ENCODE measurements at places on chromosomes 4 and X. TPM values are rescaled to one million over a fixed set of nuclear protein-coding genes. Genes with fewer than 3 reads are reported as not detected.

GRCh38 chr4:3310301-3311094 is 17.7 kb downstream of the RGS12 start:
- DNase-seq: no peak

DNA sequence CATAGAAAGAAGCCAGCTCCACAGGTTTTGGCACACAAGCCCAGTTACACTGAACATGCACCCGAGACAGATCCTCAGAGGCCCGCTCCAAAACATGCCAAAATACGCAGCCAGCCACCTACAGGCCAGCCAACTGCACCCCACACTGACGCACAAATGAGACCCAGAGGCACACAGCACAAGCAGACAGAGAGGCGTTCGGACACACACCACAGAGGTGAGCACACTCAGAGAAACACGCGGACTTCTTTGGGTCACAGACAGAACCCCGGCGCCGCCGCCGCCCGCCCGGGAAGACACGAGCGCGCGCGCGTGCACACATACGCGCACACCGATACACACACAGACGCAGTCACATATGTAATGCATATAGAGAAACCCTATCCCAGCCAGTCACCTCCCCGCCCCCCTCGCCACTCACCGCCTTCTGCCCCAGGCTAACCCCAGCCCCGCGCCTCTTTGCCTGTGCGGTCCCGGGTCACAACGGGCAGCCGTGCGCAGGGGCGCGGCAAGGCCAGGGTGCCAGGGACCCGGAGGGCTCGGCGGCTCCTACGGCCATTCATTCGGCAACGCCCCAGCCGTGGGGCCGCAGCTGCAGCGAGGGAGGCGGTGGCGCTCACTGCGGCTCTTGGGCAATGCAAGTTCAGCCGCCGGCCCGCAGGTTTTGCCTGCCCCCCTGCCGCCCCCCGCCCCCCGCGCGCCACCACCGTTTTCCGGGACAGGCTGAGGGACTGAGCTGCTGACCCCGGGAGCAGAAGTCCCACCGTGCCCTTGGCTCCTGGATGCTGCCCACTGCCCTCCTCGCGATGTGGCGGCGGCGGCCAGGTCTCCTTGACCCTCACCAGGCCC is 553 bp downstream of the SEPTIN6 start:
- no peak for DNase-seq

- no peak for DNase-seq
Measured at GRCh38 chr4:22170353-22170752, 221.8 kb upstream of the KCNIP4 start.

- no peak for DNase-seq
Measured at GRCh38 chr4:109847896-109848442, at the start of gene LRIT3. Gene LRIT3, plus strand, starts transcription at chr4:109848107. Its CDS starts 95 bp downstream, at chr4:109848202.

DNA sequence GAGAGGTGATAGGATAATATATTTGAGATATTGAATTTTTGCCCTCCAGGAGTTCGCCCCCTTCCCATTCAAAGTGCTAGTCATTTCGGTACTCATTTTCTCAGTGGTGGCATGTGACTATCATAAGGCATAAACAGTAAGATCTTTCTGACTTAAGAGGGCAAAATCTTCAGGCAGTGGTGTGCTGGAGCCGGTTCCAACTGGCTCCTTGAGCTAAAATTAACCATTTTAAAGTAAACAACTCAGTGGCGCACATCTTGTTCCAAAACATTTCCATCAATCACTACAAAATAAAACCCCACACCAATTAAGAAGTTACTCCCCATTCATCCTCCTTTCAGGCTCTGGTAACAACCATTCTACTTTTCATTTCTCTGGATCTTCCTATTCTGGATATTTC is 43.3 kb downstream of the LUZP4 start:
- DNase-seq: no peak

GRCh38 chr4:113561092-113561491 is 200.4 kb downstream of the CAMK2D start:
- no peak for DNase-seq

GRCh38 chr4:163157157-163157556 is 9.5 kb downstream of the NAF1 start:
- no peak for DNase-seq

GRCh38 chr4:174764105-174764729 is 64.8 kb downstream of the GLRA3 start:
- DNase-seq: peak; percentile 25

GRCh38 chr4:138138774-138139173 is 103.4 kb downstream of the SLC7A11 start:
- no peak for DNase-seq

DNA sequence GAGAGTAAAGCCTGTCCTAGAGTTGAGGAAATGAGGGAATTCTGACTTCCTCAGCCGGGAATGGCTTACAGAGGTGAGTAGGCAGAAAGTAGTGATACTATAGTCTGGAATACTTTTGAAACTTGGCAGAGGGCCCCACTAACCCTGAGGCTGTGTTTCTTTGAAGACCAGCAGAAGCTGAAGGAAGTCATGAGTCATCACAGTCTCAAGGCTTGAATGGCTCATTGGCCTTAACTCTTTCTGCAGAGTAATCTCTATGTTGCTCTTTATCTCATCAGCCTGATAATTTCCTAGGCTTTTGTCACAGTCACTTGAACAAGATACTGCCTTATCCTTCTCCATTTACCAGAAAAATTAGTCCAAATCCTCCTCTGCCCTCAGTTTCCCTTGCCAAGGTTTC is 80.8 kb downstream of the ANKRD50 start:
- peak; percentile 14 for DNase-seq

DNA sequence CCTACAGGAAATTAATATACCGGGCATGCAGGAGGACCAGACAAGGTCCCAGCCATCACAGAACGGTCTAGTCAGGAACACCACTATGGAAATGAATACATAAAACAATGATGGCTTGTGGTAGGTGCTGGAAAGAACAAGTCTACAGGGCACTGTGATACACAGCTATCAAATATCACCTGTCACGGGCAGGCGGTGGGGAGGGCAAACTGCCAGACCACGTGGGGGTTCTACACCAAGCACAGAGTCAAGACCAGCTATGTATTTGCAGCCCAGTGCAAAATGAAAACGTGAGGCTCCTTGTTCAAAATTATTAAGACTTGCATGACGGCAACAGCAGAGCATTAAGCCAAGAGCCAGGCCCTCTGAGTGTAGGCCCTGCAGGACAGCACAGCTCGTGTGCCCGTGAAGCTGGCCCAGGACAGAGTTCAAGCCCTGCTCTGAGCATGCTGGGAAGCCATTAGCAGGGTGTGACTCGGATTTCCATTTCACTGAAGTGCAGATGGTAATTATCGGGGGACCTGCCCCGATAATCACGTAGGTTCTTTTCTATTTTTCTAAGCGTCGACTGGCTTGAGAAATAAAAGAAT is 83.6 kb downstream of the JAKMIP1 start:
- peak; percentile 2 for DNase-seq

DNA sequence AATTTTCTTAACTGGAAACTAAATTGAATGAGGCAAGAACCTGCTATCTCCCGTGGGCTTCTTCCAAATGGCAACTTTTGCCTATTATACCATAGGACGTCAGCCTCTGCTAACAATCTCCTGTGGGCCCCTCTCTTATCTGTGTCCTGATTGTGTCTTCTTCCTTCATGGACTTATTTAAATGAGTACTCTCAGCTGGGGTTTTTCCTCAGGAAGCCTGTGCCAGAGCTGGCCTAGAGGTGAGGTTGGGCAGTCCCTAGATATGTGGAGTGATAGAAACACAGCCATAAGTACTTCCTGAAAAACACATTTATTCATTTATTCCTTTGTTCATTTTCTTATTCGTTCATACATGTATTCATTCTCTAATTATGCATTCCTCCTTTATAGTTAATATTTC is 712.5 kb upstream of the SLIT2 start:
- no peak for DNase-seq

- DNase-seq: no peak
Measured at GRCh38 chrX:38175139-38175538, 45.5 kb downstream of the SRPX start.

GRCh38 chrX:110044346-110045249 is 41.7 kb downstream of the TMEM164 start:
- no peak for DNase-seq

- no peak for DNase-seq
Measured at GRCh38 chr4:73828956-73829355, 7.5 kb upstream of the CXCL6 start.

DNA sequence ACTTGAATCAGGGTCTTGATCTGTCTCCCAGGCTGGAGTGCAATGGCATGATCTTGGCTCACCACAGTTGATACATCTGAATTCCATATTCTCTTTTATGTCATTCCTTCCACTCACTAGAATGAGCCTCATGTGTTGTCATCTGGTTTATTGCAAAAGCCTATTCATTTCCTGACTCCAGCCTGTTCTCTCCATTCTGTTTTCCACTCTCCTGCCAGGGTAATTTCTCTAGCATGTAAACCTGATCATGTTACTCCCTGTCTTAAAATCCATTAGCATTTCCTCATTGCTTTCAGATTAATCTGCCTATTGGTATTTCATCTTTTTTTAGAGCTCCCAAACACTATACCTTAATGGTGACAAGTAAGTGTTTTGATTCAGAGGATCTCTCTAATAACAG is 4.3 kb upstream of the DDX60L start:
- DNase-seq: no peak

DNA sequence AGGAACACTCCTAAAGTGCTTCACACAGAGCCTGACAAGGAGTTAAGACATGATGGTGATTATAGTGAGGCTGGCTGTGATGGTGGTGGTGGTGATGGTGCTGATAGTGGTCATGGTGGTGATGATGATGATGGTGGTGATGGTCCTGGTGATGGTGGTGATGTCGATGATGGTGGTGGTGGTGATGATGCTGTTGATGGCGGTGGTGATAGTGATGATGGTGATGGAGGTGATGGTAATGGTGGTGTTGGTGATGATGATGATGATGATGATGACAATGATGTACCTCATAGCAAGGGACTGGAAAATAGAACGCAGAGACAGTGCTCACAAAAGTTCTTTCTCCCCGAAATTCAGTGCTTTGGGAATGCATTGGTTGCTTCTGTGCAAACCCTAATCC is 34.3 kb upstream of the PSAPL1 start:
- DNase-seq: no peak

- DNase-seq: no peak
Measured at GRCh38 chr4:40292313-40292759, 42.8 kb upstream of the CHRNA9 start.

DNA sequence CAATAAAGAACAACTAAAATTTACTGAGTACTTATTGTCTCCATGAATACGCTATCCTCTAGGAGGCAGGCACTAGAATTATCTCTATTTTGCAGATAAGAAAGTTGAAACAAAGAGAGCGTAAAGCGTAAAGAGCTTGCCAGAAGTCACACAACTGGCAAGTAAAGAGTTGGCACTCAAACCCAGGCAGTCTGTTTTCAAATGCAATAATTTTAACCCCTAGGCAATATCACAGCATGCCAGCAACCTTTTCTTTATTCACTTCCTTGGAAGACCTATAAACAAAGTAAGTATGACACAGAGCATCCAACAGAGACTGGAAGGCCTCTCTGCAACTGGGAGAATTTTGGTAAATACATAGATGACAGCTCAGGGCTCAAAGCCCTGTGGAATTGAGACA is 23.2 kb upstream of the AMELX start:
- no peak for DNase-seq

DNA sequence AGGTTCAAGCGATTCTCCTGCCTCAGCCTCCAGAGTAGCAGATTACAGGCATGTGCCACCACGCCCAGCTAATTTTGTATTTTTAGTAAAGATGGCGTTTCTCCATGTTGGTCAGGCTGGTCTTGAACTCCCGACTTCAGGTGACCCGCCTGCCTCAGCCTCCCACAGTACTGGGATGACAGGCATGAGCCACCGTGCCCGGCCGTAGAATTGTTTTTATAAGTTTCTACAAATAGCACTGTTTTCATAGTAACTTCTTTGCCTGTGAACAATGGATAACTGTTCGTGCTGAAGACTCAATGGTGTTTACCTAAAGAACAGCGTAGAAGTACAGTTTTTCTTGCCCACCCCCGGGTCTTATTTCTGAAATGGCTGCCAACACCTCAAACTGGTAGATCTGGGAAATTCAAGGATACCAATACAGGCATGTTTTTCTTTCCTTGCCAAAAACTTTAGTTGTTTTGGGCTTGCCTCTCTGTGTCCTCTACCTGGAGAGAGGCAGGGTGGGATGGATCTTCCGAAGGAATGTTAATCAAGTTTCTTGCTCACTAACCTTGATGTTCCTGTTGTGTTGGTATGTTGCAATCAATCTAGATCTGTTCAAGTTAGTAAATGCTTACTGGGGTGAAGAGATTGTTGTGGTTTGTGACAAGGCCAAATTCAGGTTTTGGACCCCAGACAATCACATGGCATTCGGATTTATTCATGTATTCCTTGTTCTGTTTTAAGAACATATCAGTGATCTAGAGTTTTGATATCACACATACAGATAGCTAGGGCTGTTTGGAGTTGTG is 2.8 kb upstream of the RUFY3 start:
- DNase-seq: no peak

- DNase-seq: no peak
Measured at GRCh38 chr4:125952631-125953030, 637.9 kb downstream of the FAT4 start.

GRCh38 chr4:121220698-121221097 is 56.6 kb upstream of the TNIP3 start:
- no peak for DNase-seq

DNA sequence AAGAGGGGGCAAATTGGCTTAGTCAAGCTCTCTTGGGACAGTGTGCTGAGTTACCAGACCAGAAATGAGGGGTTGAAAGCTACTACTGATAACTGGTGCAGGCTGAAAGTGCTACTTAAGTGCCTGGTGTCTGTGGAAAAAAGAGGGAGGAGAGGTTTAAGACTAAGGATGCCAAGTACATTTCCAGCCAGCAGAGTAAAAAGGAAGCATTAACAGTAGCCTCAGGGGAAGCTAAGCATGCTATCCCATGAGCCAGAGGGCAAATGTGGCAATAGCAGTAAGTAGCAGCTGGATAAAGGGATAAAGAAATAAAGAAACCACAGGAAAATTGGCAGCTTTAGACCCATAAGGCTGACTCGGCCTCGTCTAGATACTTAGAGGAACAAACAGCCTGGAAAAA is 196.3 kb upstream of the MAB21L2 start:
- DNase-seq: no peak

DNA sequence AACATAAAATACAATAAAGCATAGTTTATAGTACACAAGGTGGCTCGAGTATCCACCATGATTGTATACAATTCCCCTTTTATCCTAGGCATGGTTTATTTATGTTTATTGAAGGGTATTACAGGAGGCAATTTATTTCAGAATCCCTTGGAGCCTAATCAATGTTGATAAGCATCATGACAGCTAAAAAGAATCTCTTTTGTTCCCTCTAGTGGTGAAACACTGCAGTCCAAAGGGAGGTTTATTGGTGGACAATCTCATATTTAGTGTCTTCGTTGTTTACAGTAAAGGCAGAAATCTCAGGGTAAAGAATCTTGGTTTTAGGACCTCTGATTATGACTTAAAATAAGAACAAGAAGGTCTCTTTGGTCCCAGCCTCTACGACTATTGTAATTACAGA is 1712.5 kb downstream of the C4orf33 start:
- DNase-seq: peak; percentile 6

Gene MAGEA1
- not detected for polyA plus RNA-seq

Gene PLP1
- polyA plus RNA-seq: 66.3 TPM

Gene BST1
- not detected for polyA plus RNA-seq

Gene ASB9
- not detected for polyA plus RNA-seq

Gene BRS3
- polyA plus RNA-seq: not detected

Gene SLC2A9
- polyA plus RNA-seq: 5.0 TPM

Gene CYLC1
- not detected for polyA plus RNA-seq

Gene NCAPG
- polyA plus RNA-seq: 24.6 TPM

Gene NUP54
- 42.1 TPM for polyA plus RNA-seq

Gene NPY5R
- polyA plus RNA-seq: 0.18 TPM

Gene GPRASP1
- 5.8 TPM for polyA plus RNA-seq

Gene FDCSP
- polyA plus RNA-seq: 0.29 TPM

Gene IKBKG
- polyA plus RNA-seq: 10.6 TPM

Gene ASB5
- polyA plus RNA-seq: 102 TPM

Gene C4orf51
- polyA plus RNA-seq: not detected

Gene SNCA
- polyA plus RNA-seq: 9.7 TPM

Gene INPP4B
- polyA plus RNA-seq: 45.1 TPM

Gene ADH1A
- 1.4 TPM for polyA plus RNA-seq

Measured in muscle of arm (tissue), 14 donors.